ENCODE measurements at places on chromosomes 11 and 22.

GRCh38 chr11:33403344-33403743 lies 146.2 kb downstream of the HIPK3 start:
- H3K4me3 ChIP-seq = no peak overlapping the region
- H3K4me1 ChIP-seq = peaks cover 6% of the 10 kb centered on the region
- no peaks in the 10 kb centered on the region for H3K36me3 ChIP-seq
- no peak overlapping the region for H3K27ac ChIP-seq
- no peaks in the 10 kb centered on the region for H3K27me3 ChIP-seq

DNA sequence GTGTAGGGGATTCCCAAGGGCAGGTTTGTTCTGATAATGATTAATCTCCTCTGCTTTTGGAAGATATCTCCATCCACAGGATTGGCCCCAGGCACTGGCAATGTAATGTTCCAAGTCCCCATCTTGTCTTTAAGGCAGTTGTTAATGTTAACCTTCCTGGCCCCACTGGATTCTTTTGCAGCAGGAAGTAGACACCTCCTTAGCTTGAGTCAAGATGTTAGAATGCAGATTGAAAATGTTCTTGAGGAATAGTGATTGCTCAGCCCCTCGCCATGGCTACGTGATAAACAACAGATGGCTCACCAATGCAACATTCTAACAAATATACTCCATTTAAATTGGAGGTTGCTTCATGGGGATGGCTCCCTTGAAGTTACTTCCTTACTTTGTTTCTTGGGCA lies 7.3 kb downstream of the HEPHL1 start:
- no peaks in the 10 kb centered on the region for H3K36me3 ChIP-seq
- H3K27me3 ChIP-seq = peaks cover 2% of the 10 kb centered on the region
- H3K4me1 ChIP-seq = no peaks in the 10 kb centered on the region
- no peak overlapping the region for H3K27ac ChIP-seq

- H3K27me3 ChIP-seq = peaks cover 2% of the 10 kb centered on the region
- H3K27ac ChIP-seq = no peak overlapping the region
- DNase-seq = peak; percentile 49
- H3K36me3 ChIP-seq = no peaks in the 10 kb centered on the region
Measured at GRCh38 chr11:114232400-114233059, 63.7 kb upstream of the NNMT start.

- H3K27me3 ChIP-seq = peaks cover 69% of the 10 kb centered on the region
- DNase-seq = peak; percentile 58
- no peak overlapping the region for H3K27ac ChIP-seq
- peak overlapping the region; percentile 93 for H3K4me3 ChIP-seq
Measured at GRCh38 chr11:36376888-36377758, 81.0 kb downstream of the PRR5L start.

DNA sequence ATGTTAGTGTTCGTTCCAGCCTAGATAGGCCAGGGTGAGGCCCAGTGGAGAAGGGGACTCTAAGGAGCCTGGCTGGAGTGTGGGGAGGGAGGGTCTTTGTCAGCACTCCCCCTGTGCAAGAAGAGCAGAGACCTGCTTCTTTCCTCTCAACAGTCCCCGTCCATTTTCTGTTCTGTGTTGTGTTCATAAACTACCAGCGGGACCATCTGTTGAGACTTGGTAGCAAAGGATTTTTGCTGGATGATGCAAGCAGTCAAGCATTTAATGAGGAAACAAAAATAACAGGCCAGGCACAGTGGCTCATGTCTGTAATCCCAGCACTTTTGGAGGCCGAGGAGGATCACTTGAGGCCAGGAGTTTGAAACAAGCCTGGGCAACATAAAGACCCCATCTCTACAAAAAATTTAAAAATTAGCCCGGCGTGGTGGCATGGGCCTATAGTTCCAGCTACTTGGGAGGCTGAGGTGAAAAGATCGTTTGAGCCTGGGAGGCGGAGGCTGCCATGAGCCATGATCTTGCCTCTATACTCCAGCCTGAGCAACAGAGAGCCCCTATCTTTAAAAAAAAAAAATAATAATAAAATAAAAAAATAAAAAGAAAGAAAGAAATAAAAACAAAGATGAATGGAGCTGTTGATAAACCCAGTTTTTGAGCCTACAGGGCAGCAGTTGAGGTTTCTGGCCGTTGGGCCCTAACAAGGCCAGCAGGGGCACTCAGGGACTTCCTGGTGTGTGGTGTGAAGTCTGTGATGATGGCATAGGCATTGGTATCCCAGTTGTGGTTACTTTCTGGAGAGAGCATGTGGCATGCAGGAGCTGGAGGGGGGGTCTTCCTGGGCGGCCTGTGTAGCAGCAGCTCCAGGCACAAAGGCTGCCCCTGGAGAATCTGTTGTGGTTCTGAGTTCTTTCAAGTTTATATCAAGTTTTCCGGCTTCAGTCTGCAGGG lies 1.7 kb upstream of the TXNRD2 start:
- H3K27ac ChIP-seq = peak overlapping the region; percentile 98
- peaks cover 44% of the 10 kb centered on the region for H3K4me1 ChIP-seq
- no peaks in the 10 kb centered on the region for H3K36me3 ChIP-seq
- peak overlapping the region; percentile 98 for H3K4me3 ChIP-seq
- no peak for DNase-seq
- H3K27me3 ChIP-seq = no peaks in the 10 kb centered on the region

DNA sequence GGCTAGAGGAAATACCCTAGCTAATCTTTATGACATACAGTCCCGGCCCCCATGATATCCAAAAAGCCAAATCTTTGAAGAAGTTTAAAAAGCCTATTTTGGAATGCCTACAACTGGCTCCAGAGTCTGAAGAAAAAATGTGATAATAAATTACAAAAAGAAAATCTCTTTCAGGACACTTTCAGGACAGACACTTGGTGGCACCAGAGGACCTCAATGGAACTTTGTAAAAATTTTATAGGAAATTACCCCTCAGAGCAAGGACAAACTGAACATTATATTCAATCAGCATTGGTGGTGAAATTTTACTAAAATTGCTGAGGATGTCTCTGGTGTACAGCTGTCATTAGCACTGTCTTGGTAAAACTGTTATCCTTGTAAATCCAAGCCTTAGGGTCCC lies 81.0 kb downstream of the CCDC73 start:
- H3K4me3 ChIP-seq = no peak overlapping the region
- no peak for DNase-seq
- H3K4me1 ChIP-seq = no peaks in the 10 kb centered on the region
- no peak overlapping the region for H3K27ac ChIP-seq
- peaks cover 26% of the 10 kb centered on the region for H3K27me3 ChIP-seq
- no peaks in the 10 kb centered on the region for H3K36me3 ChIP-seq

DNA sequence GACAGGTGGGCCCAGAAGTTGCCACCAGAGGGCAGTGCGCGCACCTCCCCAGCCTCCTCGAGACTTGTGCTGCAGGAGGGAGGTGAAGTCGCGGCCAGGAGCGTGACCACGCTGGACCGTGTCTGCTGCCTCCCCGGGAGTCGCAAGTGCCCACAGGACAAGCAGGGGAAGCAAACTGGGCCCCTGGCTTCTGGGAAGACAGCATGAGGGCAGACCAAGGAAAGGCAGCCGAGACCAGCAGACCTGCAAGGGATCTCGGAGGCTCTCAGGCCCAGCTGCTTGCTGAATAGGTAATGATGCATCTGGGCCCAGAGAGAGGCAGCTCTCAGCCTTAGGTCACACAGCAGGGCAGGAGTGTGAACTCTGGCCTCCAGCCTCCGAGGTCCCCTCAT lies 17.0 kb upstream of the IL2RB start:
- DNase-seq = peak; percentile 82
- H3K27ac ChIP-seq = no peak overlapping the region
- peaks cover 5% of the 10 kb centered on the region for H3K4me1 ChIP-seq

DNA sequence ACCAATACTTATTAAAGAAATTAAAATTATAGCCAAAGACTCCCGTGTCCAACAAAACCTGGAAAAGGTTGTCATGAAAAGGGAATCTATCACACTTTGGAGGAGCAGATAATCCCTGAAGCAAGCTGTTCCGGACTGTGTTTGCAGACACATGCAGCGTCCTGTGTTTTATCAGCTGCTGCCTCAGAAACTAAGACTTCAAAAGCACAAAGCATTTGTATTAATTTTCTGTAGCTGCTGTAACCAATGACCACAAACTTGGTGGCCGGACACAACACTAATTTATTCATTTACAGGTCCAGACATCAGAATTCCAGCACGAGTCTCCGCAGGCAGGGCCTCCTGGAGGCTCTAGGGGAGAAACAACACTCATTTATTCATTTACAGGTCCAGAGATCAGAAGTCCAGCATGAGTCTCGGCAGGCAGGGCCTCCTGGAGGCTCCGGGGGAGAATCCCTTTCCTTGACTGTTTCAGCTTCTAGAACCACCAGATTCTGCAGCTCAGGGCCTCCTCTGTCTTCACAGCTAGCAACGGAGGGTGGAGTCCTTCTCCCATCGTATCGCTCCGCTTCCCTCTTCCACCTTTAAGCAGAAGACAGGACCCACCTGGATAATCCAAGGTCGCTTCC lies 465.3 kb downstream of the BRD1 start:
- no peak for DNase-seq
- H3K27me3 ChIP-seq = peaks cover 5% of the 10 kb centered on the region
- no peak overlapping the region for H3K27ac ChIP-seq
- no peak overlapping the region for H3K4me3 ChIP-seq
- H3K4me1 ChIP-seq = no peaks in the 10 kb centered on the region

DNA sequence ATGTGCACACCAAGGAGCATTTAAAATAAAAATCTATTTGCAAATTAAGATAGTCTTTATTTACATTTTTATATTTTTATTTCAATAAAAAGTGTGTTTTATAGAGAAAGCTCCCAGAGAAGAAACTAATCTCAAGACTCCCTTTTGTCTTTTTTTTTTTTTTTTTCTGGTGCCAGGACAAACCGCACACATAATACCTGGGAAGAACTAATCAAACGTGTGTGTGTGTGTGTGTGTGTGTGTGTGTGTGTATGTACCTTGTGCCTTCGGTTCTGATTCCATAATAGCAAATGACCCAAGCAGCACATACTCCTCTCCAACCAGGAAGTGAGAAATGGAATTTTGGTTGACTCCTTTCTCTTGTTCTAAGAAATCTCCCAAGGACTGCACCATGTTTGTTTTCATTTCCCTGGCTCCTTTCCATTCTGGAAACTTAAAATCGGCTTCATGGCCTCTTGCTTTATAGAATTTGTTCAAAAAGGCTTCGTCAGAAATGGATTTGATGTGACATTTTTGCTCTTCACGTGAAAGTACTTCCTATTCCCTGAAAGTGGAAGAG lies 65.3 kb downstream of the ST3GAL4 start:
- no peaks in the 10 kb centered on the region for H3K27me3 ChIP-seq
- DNase-seq = no peak
- H3K36me3 ChIP-seq = peaks cover 4% of the 10 kb centered on the region
- H3K4me3 ChIP-seq = peak overlapping the region; percentile 71

DNA sequence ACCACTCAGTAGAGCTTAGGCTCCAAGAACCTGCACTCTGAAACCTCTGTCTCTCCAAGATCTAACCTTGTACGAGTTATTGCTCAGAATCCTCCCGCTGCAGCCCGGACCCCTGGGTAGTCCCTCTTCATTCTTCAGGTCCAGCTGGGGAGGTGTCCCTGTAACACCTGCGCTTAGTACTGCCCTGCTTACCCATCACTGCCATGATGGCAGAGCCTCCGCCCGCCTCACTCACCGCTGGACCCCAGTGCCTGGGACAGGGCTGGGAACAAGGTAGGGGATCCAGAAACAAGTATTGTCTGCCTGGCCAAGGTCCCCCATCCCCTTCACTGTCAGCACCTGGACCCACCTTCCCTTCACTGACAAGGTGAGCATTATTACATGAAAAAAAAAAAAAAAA lies 50.3 kb downstream of the THAP12 start:
- H3K4me3 ChIP-seq = no peak overlapping the region
- peaks cover 38% of the 10 kb centered on the region for H3K4me1 ChIP-seq
- H3K27ac ChIP-seq = no peak overlapping the region
- H3K36me3 ChIP-seq = peaks cover 11% of the 10 kb centered on the region
- H3K27me3 ChIP-seq = no peaks in the 10 kb centered on the region

DNA sequence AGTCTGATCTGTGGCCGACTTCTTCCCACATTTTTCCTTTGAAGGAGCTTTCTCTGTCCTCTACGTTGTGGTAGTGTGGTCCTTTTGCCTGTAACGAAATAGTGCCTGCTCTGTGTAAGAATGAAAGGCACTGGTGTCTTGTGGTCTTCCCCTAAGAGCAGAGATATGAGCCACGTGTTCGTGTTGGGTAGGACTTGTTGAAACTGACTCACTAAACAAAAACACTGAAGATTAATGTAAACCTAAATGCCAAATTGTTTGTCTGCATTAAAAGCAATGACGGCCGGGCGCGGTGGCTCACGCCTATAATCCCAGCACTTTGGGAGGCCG lies 10.1 kb upstream of the RPS3 start:
- H3K4me3 ChIP-seq = no peak overlapping the region
- no peaks in the 10 kb centered on the region for H3K36me3 ChIP-seq
- H3K27ac ChIP-seq = no peak overlapping the region
- DNase-seq = no peak
- peaks cover 14% of the 10 kb centered on the region for H3K27me3 ChIP-seq

- peak overlapping the region; percentile 88 for H3K27ac ChIP-seq
- peak overlapping the region; percentile 94 for H3K4me3 ChIP-seq
- peak; percentile 47 for DNase-seq
- H3K4me1 ChIP-seq = peaks cover 19% of the 10 kb centered on the region
- H3K27me3 ChIP-seq = no peaks in the 10 kb centered on the region
Measured at GRCh38 chr11:450809-451451, 851 bp downstream of the PTDSS2 start.

- peak overlapping the region; percentile 96 for H3K27ac ChIP-seq
- DNase-seq = no peak
- no peak overlapping the region for H3K4me3 ChIP-seq
Measured at GRCh38 chr11:43930868-43931716, 11.3 kb upstream of the C11orf96 start.

DNA sequence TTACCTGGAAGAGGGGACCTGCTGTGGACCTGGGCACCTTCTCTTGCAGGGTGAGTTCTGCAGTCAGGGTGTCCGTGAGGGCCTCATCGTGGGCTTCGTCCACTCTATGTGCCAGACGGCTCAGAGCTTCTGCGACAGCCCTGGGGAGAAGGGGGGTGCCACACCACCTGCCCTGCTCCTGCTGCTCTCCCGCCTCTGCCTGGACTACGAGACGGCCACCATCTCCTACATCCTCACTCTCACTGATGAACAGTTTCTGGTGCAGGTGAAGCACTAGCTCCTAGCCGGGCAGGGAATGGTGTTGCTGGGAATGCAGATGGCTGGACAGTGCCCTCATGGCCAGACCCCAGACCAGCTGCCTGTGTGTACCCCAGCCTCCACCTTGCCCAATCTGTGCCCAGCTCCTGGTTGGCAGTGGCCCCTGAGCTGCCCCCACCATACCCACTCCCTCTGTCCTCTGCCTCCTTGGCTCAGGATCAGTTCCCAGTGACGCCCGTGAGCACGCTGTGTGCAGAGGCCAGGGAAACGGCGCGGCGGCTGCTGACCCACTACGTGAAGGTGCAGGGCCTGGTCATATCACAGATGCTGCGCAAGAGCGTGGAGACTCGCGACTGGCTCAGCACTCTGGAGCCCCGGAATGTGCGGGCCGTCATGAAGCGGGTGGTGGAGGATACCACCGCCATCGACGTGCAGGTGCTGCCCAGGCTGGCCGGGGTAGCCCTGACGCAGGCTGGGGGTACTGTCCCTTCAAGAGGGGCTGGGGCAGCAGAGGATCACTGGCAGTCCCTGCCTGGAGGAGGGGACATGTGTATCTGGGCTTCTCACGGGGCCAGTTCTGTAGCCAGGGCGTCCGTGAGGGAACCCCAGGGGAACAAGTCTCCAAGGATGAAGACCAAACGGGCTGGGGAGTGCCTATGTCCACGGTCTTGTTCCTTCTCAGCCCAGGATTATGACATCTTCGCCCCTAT lies 2.2 kb upstream of the TM7SF2 start:
- no peak for DNase-seq
- peaks cover 27% of the 10 kb centered on the region for H3K4me1 ChIP-seq
- H3K36me3 ChIP-seq = peaks cover 3% of the 10 kb centered on the region
- H3K4me3 ChIP-seq = peak overlapping the region; percentile 86
- H3K27me3 ChIP-seq = peaks cover 4% of the 10 kb centered on the region
